Central memory CD8-positive, alpha-beta T cell (primary cell): ENCODE measurements at places on chromosomes 5 and 9.

DNA sequence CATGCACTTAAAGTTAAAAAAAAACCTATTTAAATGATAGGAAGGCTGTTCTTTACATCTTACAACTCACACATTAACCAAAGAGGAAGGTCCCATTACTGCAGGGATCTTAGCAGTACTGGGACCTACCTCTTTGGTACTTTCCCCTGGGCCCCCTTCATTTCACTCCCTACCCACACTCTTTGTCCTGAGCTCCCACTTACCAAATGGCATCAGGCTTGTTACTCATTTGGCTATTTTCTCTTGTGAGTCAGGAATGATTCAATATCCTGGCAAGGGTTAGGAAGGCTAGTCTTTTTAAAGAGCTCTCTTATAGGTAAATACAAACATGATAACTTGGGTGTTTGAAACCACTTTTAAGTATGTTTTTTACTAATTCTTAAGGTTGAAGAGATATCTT, 117.4 kb upstream of the ELL2 start:
- H3K27me3 ChIP-seq = peaks cover 19% of the 10 kb centered on the region
- peaks cover 2% of the 10 kb centered on the region for H3K36me3 ChIP-seq
- no peak overlapping the region for H3K27ac ChIP-seq
- H3K4me1 ChIP-seq = no peaks in the 10 kb centered on the region

GRCh38 chr9:36306471-36307306, 48.4 kb upstream of the GNE start:
- peaks cover 6% of the 10 kb centered on the region for H3K4me1 ChIP-seq
- H3K4me3 ChIP-seq = no peak overlapping the region
- H3K36me3 ChIP-seq = peaks cover 2% of the 10 kb centered on the region
- no peaks in the 10 kb centered on the region for H3K27me3 ChIP-seq
- no peak overlapping the region for H3K27ac ChIP-seq

- no peaks in the 10 kb centered on the region for H3K36me3 ChIP-seq
- no peak for DNase-seq
- H3K4me1 ChIP-seq = no peaks in the 10 kb centered on the region
- H3K27me3 ChIP-seq = peaks cover 17% of the 10 kb centered on the region
- H3K27ac ChIP-seq = no peak overlapping the region
Measured at GRCh38 chr9:115400796-115401195, 282.8 kb upstream of the TNC start.

GRCh38 chr5:89128906-89129625, 246.1 kb upstream of the MEF2C start:
- no peaks in the 10 kb centered on the region for H3K27me3 ChIP-seq
- DNase-seq = no peak
- no peaks in the 10 kb centered on the region for H3K4me1 ChIP-seq
- H3K4me3 ChIP-seq = no peak overlapping the region

DNA sequence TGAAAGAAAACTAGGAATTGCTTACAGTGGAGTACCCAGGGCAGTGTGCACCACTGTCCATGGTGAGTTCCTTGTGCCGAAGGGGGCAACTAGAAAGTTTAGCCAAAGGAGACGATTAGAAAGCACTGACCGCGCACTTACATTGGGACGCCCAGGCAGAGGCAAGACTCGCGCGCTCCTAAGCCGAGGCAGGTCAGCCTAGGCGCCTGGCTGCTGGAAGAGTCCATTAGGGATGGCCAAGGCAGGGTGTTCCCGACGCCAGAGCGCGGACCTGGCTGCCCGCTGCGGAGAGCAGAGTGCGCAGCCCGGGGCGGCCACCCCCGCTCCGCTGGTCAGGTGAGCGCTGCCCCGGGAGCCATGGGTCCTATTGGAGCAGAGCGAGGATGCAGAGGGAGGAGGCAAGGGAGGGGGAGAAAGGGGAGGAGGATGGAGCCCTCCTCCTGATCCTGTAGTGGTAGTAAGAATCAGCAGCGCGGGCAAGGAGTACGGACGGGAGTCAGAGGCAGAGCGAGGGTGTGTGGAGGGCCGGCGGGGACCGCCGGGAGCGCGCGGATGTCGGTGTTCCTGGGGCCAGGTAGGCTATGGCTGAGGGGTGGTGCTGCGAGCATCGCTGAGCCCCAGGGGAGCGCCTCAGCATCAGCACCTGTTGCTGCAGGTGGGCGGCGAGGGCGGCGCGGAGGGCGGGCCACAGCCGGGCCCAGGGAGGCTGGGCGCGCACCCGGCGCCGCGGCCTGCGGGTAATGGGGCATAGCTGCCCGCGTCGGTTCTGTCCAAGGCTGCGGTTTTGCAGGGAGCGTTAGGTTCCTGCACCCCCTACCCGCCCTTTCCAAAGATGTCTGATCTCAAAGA, at the start of gene ADGRV1:
TSS of gene ADGRV1 (plus strand) at position 454 of the 849 bp plus-strand sequence. CDS start at position 553, 99 bp downstream.
- H3K36me3 ChIP-seq = no peaks in the 10 kb centered on the region
- peaks cover 8% of the 10 kb centered on the region for H3K4me1 ChIP-seq
- no peak within 1 kb of the TSS for H3K27ac ChIP-seq
- DNase-seq = no peak

DNA sequence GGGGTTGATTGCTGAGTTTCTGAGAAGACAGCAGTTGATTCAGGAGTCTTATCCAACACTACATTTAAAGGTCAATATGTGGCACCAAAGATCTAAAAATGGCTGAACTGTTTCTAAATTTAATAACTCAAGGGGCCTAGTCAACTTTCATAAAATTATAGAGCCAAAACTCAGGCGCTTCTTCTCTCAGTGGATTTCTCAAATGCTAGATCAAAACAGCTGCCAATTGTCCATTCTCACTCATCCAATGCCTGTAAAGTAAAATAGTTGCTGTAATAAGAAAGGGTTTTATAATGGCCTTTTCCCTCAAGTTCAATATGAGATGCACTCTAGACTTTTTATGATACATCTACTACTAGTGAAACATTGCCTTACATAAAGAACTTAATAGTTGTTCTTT, 26.5 kb downstream of the ADAMTSL1 start:
- no peak for DNase-seq
- no peaks in the 10 kb centered on the region for H3K4me1 ChIP-seq
- H3K27me3 ChIP-seq = no peaks in the 10 kb centered on the region
- H3K27ac ChIP-seq = no peak overlapping the region

- no peaks in the 10 kb centered on the region for H3K27me3 ChIP-seq
- no peak overlapping the region for H3K27ac ChIP-seq
- peaks cover 28% of the 10 kb centered on the region for H3K4me1 ChIP-seq
- H3K36me3 ChIP-seq = peaks cover 11% of the 10 kb centered on the region
- no peak for DNase-seq
Measured at GRCh38 chr5:95956021-95956899, 5.4 kb downstream of the ELL2 start.

DNA sequence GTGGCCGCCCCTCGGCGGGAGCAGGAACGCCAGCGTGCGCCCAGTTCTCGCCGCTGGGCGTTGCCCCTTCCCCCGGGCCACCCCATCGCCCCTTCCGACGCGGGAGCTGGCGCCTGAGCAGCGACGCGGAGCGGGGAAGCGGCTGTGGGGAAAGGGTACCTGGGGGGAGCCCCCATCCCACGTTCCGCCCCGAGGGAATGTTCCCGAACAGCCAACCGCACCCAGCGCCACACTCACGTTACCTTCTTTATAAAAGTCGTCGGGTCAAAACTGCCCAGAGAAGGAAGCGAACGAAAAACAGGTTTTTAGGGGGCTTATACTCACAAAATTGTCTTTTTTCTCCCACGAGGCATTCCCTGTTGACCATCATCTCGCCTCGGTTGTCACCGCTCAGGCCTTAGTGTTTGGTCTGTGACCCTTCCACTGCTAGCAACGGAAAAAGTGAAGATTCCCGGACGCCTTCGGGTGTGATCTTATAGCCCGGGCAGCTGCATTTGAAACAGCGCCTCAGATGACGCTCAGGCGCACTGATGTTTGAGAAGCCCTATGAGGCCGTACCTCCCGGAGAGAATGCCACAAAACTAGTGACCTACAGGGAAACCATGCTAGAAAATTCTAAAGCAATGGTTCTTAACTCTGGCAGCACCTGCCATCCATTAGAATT, 475 bp upstream of the GOLM1 start:
- H3K27ac ChIP-seq = no peak overlapping the region
- H3K36me3 ChIP-seq = no peaks in the 10 kb centered on the region
- no peak for DNase-seq
- H3K4me3 ChIP-seq = peak overlapping the region; percentile 87
- peaks cover 12% of the 10 kb centered on the region for H3K4me1 ChIP-seq

DNA sequence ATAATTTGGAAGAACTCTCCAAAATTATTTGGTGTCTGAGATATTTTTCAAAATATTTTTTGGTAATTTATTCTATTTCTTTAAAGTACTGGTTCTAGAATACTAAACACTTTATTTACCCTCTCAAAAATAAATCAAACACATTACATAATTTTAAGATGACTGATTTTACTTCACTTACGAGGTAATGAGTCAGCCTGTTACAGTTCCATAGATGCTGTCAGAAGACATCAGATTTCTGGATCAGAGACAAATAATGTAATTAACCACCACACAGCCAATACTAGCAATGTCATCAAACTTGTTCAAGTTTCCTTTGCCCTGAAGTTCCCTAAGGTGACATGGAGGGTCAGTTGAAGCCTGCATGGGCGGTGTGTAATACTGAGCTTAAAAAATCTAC, 106.1 kb upstream of the CDH9 start:
- DNase-seq = no peak
- H3K4me3 ChIP-seq = no peak overlapping the region
- no peak overlapping the region for H3K27ac ChIP-seq
- peaks cover 2% of the 10 kb centered on the region for H3K36me3 ChIP-seq

GRCh38 chr9:38003230-38003629, 65.8 kb downstream of the SHB start:
- H3K4me3 ChIP-seq = peak overlapping the region; percentile 24
- no peaks in the 10 kb centered on the region for H3K36me3 ChIP-seq
- no peak for DNase-seq
- H3K27me3 ChIP-seq = no peaks in the 10 kb centered on the region
- H3K27ac ChIP-seq = peak overlapping the region; percentile 11

GRCh38 chr9:80028501-80028900, 456.7 kb downstream of the TLE4 start:
- no peaks in the 10 kb centered on the region for H3K36me3 ChIP-seq
- no peaks in the 10 kb centered on the region for H3K27me3 ChIP-seq
- H3K4me1 ChIP-seq = no peaks in the 10 kb centered on the region
- no peak overlapping the region for H3K4me3 ChIP-seq
- DNase-seq = no peak
- no peak overlapping the region for H3K27ac ChIP-seq

DNA sequence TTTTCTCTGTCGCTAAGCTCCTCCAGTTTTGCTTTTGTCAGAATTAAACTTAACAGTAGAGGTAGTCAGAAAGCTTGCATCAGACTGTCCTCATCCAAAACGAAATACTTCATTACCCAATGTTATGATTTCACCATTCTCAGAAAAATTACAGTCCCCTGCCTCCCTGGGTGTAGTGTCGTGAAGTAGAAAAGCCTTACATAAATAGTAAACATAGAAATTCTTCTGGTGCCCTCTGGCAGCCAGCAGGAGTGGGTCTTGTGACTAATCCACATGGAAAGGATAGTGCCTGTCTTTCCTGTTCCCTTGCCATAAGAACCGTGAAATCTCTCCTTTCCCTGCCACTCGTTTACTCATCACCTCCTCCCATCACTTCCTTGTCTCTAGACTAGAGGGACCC, 230.6 kb downstream of the GNA14 start:
- H3K4me1 ChIP-seq = no peaks in the 10 kb centered on the region
- no peak for DNase-seq
- no peaks in the 10 kb centered on the region for H3K27me3 ChIP-seq
- H3K27ac ChIP-seq = no peak overlapping the region

GRCh38 chr5:143061161-143061945, 291.2 kb downstream of the ARHGAP26 start:
- no peaks in the 10 kb centered on the region for H3K27me3 ChIP-seq
- peaks cover 44% of the 10 kb centered on the region for H3K36me3 ChIP-seq
- DNase-seq = no peak
- no peak overlapping the region for H3K27ac ChIP-seq
- no peak overlapping the region for H3K4me3 ChIP-seq

DNA sequence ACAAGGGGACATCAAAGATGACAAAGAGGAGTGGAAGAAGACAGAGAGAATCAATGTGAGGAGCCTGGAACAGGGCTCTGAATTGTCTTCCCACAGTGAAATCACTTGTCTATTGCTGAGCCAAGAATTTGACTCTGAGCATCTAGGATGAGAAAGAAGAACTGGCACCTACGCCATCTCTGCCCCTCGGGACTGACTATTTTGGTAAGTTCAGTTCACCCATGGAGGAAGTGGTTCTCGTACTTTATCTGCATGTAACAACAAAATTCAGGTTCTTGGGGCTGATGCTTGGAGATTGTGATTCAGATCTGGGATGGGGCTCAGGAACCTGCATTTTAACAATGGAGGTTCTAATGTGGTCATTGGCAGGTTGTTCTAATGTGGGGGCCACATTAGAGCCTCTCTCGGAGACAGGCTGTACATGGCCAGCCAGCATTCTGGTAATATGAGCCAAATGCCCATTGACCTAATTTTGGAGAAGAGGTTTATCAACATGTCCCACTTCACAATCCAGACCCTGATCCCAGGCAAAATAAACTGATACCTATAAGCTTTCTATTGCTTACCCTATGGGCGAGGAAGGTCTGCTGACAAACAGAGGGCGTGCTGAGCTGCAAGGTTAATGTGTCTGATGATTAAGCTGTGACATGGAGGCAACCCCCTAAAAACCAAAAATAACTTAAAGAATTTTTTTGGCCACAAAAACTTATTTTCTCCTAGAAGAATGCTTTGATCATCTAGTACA, 2.7 kb upstream of the IL12B start:
- peaks cover 4% of the 10 kb centered on the region for H3K36me3 ChIP-seq
- DNase-seq = no peak
- H3K4me3 ChIP-seq = no peak overlapping the region
- H3K27me3 ChIP-seq = no peaks in the 10 kb centered on the region
- H3K27ac ChIP-seq = no peak overlapping the region
- H3K4me1 ChIP-seq = peaks cover 36% of the 10 kb centered on the region

DNA sequence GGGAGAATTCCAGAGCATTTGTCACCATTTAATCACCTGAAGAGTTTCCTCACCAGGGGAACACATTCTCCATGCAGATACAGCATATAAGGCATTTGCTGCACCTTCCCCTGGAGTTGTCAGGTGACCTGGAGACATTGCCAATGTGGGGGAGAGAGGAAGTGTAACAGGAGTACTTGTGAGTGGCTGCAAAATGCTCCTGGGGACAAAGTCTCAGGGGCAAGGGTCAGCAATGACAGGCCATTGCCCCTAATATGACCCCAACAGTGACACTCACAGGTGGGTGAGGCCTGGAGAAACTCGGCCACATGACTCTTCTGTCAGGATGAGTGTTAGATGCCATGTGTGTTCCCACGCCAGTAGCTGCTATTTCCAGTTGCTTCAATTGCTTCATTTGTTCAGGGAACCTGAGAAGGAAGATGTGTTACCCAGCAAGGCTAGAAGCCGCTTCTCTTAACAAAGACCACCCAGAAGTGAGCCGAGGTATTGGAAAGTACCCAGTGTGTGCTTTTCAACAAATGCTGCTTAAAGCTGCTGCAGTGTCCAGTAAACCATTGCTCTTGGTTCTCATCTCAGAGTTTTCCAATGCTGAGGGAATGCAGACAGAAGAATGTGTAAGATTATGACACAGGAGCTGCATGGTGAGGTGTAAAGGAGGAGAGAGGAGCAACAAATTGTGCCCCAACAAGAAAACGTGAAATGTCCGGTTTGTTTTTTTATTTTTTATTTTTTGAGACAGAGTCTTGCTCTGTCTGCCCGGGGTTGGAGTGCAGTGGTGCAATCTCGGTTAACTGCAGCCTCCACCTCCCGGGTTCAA, 128.2 kb upstream of the SLC44A1 start:
- peaks cover 10% of the 10 kb centered on the region for H3K27me3 ChIP-seq
- H3K4me1 ChIP-seq = peaks cover 28% of the 10 kb centered on the region
- H3K36me3 ChIP-seq = no peaks in the 10 kb centered on the region

GRCh38 chr9:97470076-97470475, 31.4 kb upstream of the TMOD1 start:
- H3K36me3 ChIP-seq = peaks cover 17% of the 10 kb centered on the region
- no peak overlapping the region for H3K27ac ChIP-seq
- DNase-seq = no peak
- H3K27me3 ChIP-seq = no peaks in the 10 kb centered on the region
